ENCODE measurements at places on chromosomes 4 and X. TPM values are rescaled to one million over a fixed set of nuclear protein-coding genes. Genes with fewer than 3 reads are reported as not detected.

MGARP gene
- 0.49 TPM for polyA plus RNA-seq

CA5B gene
- polyA plus RNA-seq: 2.6 TPM

SRPK3 gene
- polyA plus RNA-seq: 1.5 TPM

NPY2R gene
- not detected for polyA plus RNA-seq

NSG1 gene
- 10.1 TPM for polyA plus RNA-seq

ACSL1 gene
- polyA plus RNA-seq: 22.4 TPM

CXXC4 gene
- 1.9 TPM for polyA plus RNA-seq

POU4F2 gene
- not detected for polyA plus RNA-seq

TEC gene
- 1.3 TPM for polyA plus RNA-seq

GPRIN3 gene
- polyA plus RNA-seq: 2.0 TPM

PDE6B gene
- 0.99 TPM for polyA plus RNA-seq

TMEM154 gene
- polyA plus RNA-seq: 0.15 TPM

TIMM8A gene
- 2.0 TPM for polyA plus RNA-seq

PPP4R3C gene
- not detected for polyA plus RNA-seq

PLAC8 gene
- 10.0 TPM for polyA plus RNA-seq

CYTL1 gene
- 0.23 TPM for polyA plus RNA-seq

TMEM31 gene
- polyA plus RNA-seq: not detected

MID2 gene
- 1.6 TPM for polyA plus RNA-seq

MAGEE2 gene
- not detected for polyA plus RNA-seq

MFAP3L gene
- polyA plus RNA-seq: 0.76 TPM

ADRA2C gene
- polyA plus RNA-seq: 1.9 TPM

AADAT gene
- 6.8 TPM for polyA plus RNA-seq

ASB12 gene
- polyA plus RNA-seq: 0.19 TPM

CFAP47 gene
- polyA plus RNA-seq: not detected

All from pancreas (tissue), 10 donors.